ENCODE measurements at places on chromosomes 5 and 9. TPM values are rescaled to one million over a fixed set of nuclear protein-coding genes. Genes with fewer than 3 reads are reported as not detected.
A peak's percentile ranks its signal among the peaks of the same experiment; 100 is the strongest.

DNA sequence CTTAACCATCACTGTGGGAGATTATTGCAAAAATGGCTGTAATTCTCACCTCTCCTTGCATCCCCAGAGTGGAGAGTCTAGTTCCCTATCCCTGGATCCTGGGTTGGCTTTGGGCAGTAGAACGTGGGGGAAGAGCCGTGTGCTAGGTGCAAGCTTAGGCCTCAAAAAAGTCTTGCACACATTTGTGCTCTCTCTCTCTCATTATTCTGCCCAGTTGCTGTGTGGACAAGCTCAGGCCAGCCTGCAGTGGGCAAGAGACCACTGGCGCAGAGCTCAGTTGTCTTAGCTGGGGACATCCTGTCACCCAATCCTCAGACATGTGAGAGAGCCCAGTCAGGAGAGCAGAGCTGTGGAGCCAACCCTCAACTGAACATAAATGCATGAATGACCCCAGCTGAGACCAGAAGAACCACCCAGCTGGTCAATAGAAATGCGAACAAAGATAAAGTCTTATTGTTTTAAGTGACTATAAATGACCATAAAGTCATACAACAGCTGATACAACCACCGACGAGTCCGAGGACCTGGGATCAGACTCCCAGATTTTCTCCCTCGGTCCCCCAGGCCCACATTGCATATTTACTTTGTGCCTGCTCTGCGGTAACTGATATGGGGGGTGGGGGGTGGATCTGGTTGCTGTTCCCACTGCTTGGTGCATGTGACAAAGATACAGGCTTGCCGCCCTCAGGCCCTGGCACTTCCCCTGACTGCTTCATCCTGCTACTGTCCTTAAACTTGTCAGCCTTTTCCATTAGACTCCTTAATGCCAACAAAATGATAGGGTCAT is 166.4 kb upstream of the MVB12B start:
- DNase-seq: no peak
- no peaks in the 10 kb centered on the region for H3K27me3 ChIP-seq
- no peaks in the 10 kb centered on the region for H3K36me3 ChIP-seq
- H3K4me1 ChIP-seq: no peaks in the 10 kb centered on the region
- H3K4me3 ChIP-seq: no peak overlapping the region

GRCh38 chr5:103373597-103374472 is 115.3 kb downstream of the MACIR start:
- no peak overlapping the region for H3K27ac ChIP-seq
- no peak for DNase-seq
- no peak overlapping the region for H3K4me3 ChIP-seq
- peaks cover 8% of the 10 kb centered on the region for H3K4me1 ChIP-seq

- no peak overlapping the region for H3K4me3 ChIP-seq
- no peaks in the 10 kb centered on the region for H3K4me1 ChIP-seq
- H3K27me3 ChIP-seq: no peaks in the 10 kb centered on the region
- no peaks in the 10 kb centered on the region for H3K36me3 ChIP-seq
- DNase-seq: no peak
Measured at GRCh38 chr5:158300256-158300655, 441.3 kb upstream of the CLINT1 start.

DNA sequence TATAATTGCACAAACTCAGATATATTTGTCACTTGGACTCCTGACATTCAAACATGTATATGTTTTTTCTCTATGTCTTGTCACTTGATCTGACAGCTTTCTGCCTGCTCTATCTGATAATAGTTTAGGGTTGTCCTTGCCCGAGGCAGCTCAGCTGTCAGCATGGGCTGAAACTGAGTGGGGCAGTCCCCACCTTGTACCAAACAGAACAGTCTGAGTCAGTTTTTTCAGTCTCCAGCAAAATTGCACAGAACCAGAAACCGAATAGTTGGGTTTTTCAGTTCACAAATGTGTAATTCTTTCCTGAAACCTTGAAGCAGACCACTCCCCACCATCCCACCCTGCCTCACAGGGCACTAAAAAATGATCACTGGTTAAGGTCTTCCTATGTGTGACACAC is 9.5 kb upstream of the HAND1 start:
- H3K27ac ChIP-seq: no peak overlapping the region
- no peaks in the 10 kb centered on the region for H3K4me1 ChIP-seq
- no peak overlapping the region for H3K4me3 ChIP-seq
- H3K36me3 ChIP-seq: no peaks in the 10 kb centered on the region

GRCh38 chr9:92507496-92507895 is 25.2 kb upstream of the ASPN start:
- no peaks in the 10 kb centered on the region for H3K36me3 ChIP-seq
- no peaks in the 10 kb centered on the region for H3K27me3 ChIP-seq
- H3K4me1 ChIP-seq: peaks cover 33% of the 10 kb centered on the region
- H3K4me3 ChIP-seq: no peak overlapping the region
- peak overlapping the region; percentile 33 for H3K27ac ChIP-seq

DNA sequence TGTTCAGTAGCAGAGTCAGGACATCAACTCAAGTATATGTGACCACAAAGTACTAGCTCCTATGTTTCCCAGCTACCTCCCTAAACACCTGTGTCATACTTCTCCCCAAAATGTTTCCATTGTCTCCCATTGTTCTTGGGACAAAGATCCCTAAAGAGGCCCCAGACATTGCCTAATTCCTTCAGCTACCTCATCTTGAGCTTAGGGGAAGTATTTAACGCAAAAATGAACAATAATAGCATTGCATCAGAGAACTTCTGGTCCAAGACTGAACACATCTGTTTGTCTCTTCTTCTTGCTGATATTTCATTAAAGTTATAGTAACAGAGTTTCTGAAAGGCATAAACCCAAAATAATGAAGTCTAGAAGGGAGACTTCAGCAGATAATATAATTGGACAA is 430.8 kb downstream of the MTRR start:
- no peaks in the 10 kb centered on the region for H3K27me3 ChIP-seq
- no peak overlapping the region for H3K4me3 ChIP-seq
- H3K4me1 ChIP-seq: no peaks in the 10 kb centered on the region

GRCh38 chr5:89981021-89981420 is 428.5 kb downstream of the CETN3 start:
- no peaks in the 10 kb centered on the region for H3K4me1 ChIP-seq
- no peaks in the 10 kb centered on the region for H3K27me3 ChIP-seq
- H3K4me3 ChIP-seq: no peak overlapping the region
- DNase-seq: no peak
- H3K36me3 ChIP-seq: no peaks in the 10 kb centered on the region

DNA sequence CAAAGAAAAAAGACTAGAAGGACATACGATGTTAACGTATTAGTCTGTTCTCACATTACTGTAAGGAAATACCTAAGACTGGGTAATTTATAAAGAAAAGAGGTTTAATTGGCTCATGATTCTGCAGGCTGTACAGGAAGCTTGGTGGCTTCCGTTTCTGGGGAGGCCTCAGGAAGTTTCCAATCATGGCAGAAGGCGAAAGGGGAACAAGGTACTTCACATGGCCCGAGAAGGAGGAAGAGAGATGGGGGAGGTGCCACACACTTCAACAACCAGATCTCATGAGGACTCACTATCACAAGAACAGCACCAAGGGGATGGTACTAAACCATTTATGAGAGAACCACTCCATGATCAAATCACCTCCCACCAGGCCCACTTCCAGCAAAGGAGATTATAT is 110.1 kb downstream of the CARTPT start:
- no peak overlapping the region for H3K27ac ChIP-seq
- H3K4me3 ChIP-seq: no peak overlapping the region
- DNase-seq: no peak
- H3K27me3 ChIP-seq: no peaks in the 10 kb centered on the region
- H3K4me1 ChIP-seq: no peaks in the 10 kb centered on the region

Gene PRR16
- total RNA-seq: 1.7 TPM

Gene GPRIN1
- 0.79 TPM for total RNA-seq

Gene ITGA1
- 13.2 TPM for total RNA-seq
